ENCODE measurements at places on chromosomes 1 and 21. TPM values are rescaled to one million over a fixed set of nuclear protein-coding genes. Genes with fewer than 3 reads are reported as not detected.
A peak's percentile ranks its signal among the peaks of the same experiment; 100 is the strongest.

KCTD3 gene
- 69.5 TPM for polyA plus RNA-seq

DNA sequence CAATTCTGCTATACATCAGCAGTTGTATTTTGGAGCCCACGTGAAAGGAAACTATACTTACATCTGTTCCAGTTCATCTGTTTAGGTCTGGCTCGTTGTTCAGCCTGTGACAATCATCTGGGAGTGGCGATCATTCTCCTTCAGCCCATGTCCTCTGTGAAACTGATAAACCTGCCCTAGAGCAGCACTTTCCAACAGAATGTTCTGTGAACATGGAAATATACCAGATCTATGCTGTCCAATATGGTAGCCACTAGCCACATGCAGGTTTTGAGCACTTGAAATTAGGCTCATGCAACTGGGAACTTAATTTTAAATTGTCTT is 24.5 kb upstream of the COQ8A start:
- no peak for DNase-seq

DNA sequence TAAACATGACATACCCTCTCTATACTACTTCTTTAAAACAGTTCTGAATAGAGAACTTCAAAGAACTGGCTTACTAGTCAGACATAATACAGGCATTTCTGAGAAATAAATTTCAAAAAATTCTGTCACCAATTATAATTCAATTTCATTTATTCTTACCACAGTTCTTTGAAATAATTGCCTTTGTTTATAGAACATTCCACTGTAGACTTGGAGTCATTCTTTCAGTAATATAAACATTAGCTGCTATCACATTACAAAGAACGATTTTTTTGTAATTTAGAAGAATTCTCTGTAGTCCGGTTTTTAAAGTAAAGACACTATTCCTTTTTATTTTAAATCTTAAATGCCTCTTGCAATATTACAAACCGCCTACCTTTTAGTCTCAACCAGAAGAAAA is 146.4 kb upstream of the COL11A1 start:
- no peak for DNase-seq

- peak; percentile 87 for DNase-seq
Observed at GRCh38 chr1:58785442-58786058, 1.7 kb upstream of the JUN start.

DNA sequence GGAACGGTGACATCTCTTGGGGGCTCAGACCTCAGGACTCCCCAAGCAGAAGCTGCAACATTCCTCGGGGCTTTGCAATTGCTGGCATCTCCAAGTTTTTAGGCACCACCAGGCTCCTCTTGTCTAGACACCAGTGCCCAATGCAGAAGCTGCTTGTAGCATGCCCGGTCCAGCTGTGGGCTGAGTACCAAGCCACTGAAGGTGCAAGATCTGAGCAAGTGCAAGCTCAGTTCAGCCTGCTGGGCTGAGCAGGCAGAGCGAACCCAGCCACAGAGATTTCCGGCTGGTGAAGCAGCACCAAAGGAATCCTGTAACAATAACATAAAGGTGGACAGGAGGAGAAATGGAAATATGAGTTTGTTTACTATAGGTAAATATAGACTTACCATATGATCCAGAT is 995.4 kb upstream of the B3GALT2 start:
- no peak for DNase-seq

- peak; percentile 34 for DNase-seq
Observed at GRCh38 chr1:68116643-68117235, 66.3 kb upstream of the DIRAS3 start.

GRCh38 chr1:182972829-182973228 is 19.9 kb upstream of the SHCBP1L start:
- DNase-seq: peak; percentile 35

- no peak for DNase-seq
Observed at GRCh38 chr1:208475449-208475848, 231.3 kb upstream of the PLXNA2 start.
